ENCODE measurements at places on chromosomes 2 and 18.
A peak's percentile ranks its signal among the peaks of the same experiment; 100 is the strongest.

DNA sequence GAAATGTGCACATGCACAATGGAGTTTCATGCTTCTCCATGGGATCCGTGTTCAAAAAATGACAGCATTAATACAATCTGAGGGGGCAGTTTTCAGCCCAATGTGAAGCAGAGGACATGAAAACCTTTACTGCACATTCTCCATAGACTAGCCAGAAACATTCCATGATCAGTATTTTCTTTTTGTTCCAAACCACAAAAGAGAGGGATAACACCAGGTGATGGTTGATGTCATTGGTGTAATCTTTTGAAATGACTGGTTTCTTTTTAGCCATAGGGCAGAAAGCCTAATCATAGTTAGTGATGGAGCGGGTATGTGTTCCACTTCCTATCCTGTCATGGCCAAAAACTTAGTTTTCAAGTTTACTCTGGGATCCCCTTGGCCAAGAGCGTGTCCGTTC lies 1.8 kb upstream of the KYNU start:
- no peak for DNase-seq

DNA sequence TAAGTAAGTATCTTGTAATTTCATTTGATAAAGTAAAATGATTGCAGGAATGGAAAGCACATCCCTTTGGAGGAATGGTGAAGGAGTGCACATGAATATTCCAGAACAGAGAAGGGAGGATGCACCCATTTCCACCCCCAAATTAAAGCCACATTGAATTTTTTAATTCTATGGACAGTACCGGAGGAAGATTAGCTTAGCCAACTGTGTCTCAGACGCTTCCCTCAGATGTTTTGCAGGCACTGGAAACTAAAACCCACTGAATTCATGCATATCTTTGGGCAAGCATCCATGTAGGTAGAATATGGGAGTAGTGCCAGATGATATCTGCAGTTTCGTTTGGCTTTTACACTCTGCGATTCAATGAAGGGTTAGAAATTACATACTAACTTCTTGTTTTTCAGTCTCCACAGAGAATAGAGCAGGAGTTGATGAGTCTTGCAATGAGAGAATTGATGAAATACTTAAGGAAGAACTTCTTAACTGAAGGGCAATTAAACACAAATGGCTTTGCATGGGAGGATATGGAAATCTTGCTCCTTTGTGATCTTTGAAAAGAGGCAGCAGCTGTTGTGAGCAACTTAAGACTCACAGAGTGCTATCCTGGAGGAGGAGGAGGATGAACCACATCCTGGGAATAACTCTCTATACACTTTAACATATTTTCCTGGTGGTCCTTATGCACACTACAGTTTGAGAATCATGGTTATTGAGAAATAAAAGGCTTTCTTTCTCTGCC lies 71.7 kb upstream of the MYO3B start:
- DNase-seq = no peak

GRCh38 chr2:229596796-229597195 lies 117.6 kb downstream of the DNER start:
- no peak for DNase-seq

GRCh38 chr2:241741016-241741415 lies 6.6 kb downstream of the D2HGDH start:
- peak; percentile 48 for DNase-seq

GRCh38 chr2:88668862-88669261 lies 22.6 kb upstream of the RPIA start:
- DNase-seq = no peak

- no peak for DNase-seq
Measured at GRCh38 chr2:98900721-98901120, 35.3 kb downstream of the CRACDL start.

DNA sequence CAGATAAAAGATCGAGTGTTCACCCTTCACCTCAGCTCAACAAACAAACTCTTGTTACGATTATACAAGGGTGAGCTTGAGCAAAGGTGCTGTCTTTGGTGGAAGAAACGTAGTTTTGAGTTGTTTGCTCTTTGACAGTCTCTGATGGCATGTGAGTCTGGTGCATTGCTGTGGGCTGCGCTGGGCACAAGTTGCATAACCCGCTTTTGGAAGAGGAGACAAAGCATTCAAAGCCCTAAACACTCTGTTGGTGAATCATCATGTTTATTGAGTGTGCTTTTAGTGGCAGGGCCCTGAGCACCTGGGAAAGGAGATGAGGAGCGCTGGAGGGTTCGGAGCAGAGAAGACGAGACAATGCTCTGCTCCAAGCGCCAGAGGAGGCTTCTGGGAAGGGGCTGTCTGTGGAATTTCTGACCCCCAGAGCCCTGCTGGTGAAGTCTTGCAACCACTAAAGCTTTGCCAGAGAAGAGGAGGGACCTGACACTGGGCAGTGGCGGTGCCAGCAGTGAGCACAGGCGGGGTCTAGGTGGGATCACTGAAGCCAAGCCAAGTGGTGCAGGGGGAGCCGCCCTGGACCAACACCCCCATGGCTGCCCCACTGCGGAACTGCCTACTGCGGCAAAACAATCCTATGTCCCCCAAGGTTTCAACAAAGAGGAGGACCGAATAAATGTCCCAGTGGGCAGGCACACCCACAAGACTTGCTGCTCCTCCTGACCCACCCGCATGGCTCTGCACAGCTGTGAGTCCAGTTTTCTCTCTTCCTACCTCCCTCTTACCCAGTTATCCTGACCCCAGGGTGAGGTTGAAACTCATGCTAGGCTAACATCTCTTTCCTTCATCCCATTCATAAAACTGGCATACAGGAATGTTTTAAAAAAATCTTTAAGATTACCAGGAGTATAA lies 64.0 kb downstream of the TNFRSF11A start:
- DNase-seq = no peak

- no peak for DNase-seq
Measured at GRCh38 chr2:37670378-37671008, 949 bp downstream of the CDC42EP3 start.

- no peak for DNase-seq
Measured at GRCh38 chr2:172560721-172561120, 4.8 kb downstream of the PDK1 start.

GRCh38 chr18:55249550-55249949 lies 290.3 kb upstream of the CCDC68 start:
- no peak for DNase-seq

All from CD4-positive, alpha-beta T cell treated with Interleukin-6 for 4 hours (primary cell).